ENCODE measurements at places on chromosomes 16 and 17. TPM values are rescaled to one million over a fixed set of nuclear protein-coding genes. Genes with fewer than 3 reads are reported as not detected.

SLC5A11 gene
- not detected for polyA plus RNA-seq

ABCC3 gene
- 0.31 TPM for polyA plus RNA-seq

NGFR gene
- polyA plus RNA-seq, result 85.7 TPM

DNA sequence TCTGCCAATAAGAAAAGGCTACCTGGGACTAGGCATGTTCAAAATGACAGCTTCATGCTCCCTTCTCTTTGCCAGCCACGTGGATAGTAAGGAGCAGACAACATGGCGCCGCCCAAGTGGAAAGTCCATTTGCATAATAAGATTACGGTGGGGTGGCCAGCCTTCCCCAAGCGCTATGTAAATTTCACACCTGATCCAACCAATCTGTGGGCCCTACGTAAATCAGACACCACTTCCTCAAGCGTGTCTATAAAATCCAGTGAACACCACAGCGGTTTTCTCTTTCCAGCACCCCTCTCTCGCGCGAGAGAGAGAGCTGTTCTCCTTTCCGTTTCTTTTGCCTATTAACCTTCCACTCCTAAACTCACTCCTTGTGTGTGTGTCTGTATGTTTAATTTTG is 140.3 kb upstream of the ERCC4 start:
- no peak for DNase-seq

GRCh38 chr17:64073771-64074703 is 53.6 kb upstream of the ICAM2 start:
- no peak for DNase-seq

All from muscle of back (tissue), 13 donors.